ENCODE measurements at places on chromosomes 3 and 15.

DNA sequence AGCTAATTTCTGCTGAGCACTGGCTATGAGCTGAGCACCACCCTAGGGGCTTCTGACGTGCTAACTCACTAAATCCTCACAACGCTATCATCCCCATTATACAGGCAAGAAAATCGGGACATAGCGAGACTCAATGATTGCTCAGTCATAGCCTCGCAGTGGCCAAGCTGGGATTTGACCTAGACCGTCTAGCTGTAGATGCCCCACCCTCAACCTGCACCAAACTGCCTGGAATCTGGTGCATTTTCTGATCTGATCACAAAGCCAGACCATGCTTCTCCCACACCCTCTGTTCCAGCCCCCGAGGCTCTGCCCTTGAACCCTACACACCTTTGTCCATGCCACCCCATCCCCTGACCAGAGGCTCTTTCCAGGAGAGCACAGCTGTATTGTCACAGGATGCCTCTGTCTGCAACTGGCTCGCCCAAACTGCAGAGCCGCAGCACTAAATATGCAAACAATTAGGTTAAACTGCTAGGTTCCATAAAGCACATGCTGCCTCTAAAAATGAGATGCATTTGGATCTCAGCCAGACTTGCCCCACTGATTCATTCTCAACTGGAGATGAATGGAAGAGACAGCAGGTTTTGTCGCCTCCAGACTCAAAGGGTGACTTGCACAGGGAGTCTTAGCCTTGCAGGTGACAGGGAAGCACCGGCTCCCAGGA lies 95.2 kb downstream of the NUP210 start:
- DNase-seq, result no peak

- no peak for DNase-seq
These were observed 76.3 kb upstream of the TTBK2 start for GRCh38 chr15:42996871-42997270.

DNA sequence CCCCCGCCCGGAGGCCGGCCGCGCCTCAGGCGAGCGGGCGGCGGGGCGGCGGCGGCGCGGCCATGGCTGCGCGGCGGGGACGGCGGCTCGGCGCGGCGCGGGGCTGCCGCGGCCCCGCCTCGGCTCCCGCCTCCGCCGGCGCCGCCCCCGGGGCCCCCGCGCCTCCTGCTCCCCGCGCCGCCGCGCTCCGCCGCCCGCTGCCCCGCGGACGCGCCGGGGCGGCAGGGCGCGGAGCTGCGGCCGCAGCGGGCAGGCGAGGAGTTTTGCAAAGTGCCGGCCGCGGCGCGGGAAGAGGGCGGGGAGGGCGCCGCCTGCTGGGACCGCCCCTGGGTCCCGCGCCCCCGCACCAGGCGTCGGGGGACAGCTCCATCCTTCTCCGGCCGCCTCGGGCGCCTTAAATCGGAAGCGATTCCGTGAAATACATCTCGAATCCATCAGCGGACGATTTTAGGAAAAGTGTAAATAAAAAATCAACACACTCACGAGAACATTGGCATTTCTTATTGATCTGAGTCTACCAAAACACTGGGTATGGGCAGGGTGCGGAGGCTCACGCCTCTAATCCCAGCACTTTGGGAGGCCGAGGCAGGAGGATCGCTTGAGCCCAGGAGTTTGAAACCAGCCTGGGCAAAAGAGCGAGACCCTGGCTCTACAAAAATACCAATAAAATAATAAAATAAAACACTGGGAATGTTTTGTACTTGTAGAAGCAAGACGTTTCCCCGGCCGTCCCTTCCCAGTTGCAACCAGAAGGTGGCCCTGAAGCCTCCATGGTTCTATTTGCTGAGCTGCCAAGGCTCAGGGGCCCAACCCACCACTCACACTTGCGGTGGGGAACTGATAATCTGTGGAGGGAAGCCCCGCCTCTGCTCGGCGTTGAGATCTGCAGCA lies 136.9 kb downstream of the NUP210 start:
- DNase-seq, result no peak

DNA sequence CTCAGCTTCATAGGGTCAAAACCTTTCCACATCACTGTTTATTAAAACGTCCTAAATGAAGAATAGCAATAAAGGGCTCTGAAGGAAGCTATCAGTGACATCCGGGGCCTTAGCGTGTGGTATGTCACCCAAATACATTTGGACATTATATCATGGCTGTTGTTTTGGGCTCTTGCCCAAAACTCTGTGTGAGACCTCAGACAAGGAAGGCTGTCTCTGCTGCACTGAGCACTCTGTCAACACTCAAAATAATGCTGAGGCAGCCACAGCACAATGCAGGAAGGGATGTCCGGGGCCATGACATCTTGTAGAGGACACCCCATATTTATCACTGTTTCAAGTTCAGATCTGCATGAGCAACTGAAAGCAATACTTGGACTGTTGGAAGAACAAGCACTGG lies 293.8 kb upstream of the WNT5A start:
- no peak for DNase-seq

DNA sequence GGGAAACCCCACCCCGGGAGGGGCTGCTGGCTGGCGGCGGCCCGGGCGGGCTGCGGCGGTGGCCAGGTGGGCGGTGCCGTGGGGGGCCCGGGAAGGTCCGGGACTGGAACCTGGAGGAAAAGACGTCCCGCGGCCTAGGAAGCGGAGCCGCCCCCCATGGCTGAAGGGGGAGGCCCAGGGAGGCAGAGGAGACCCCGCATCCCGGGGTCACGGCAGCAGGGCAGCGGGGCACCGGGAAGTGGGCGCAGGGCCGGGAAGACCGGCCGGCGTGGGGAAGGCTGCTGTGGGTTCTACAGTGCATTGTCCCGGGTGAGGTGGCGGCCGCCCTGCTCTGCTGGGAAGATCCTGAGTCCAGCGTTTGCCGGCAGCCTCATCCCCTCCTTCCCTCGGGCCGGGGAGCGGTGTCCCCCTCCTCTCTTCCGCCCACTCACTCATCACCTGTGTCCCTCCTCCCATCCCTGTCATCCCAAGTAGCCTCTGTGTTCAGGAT lies 525 bp upstream of the FSTL1 start:
- DNase-seq, result no peak

DNA sequence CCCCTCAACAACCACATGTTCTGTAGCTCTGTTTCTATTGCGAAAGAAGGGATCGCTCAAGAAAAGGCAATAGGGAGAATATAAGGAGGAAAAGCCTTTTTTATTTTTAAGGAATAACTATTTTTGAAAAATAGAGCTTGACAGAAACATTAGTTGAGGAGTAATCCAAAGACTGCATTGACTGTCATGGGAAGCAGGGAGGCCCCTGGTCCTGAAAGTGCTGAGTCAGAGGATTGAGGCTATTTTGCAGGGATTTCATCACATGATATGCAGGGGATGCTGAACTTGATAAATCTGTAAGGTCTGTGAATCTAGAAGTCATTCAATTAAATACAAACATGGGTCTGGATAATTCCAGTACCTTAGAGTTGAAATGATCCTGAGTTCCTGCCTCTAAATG lies 92.0 kb downstream of the MTHFS start:
- no peak for DNase-seq

GRCh38 chr3:107236655-107237337 lies 140.4 kb upstream of the CCDC54 start:
- DNase-seq, result no peak

DNA sequence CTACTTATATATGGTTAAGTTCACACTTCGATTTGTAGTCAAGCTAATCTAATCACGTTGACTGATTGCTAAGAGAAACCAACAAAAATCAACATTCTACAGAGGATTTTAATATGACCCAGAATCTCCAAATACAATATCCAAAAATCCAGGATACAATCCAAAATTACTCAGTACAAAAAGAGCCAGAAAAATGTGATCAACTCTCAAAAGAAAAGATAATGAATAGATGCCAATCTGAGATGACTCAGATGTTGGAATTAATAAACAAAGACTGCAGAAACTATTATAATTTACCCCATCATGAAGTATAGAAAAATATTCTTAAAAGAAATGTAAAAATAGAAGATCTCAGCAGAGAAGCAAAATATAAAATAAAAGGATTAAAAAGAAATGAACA lies 22.3 kb downstream of the HACL1 start:
- DNase-seq, result no peak

DNA sequence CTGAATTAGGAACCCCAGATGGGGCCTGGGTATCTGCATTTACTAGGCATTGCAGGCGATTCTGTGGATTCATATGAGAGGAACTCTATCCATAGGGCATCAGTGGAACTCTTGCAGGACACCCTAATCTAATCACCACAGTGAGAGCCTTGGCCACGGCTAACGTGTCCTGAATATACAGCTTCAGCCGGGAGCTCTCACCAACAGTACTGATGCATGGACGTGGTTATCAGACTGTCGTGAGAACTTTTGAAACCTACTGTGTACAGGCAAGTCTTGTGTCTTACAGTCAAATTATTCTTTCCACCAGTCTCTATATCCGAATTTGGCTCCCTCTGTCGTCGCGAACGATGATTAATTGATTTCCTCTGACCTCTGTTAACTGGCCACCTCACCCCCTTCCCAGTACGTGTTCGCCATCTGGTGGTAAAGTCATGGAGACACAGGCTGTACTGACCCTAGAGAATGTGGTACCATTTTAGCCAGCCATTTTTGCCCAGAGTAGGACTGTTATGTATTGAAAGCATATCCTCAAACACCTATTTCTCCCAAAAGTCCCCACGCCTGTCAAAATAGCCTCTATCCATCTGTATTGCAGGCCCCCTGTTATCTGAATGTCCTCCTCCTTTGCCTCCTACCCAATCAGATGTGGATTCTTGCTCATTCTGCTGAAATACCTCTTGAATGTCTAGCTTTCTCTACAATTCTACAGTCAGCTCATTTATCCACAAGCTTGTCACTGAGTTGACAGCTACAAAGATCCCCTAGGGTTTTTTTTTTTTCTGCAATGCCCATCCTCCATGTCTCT lies 39.7 kb downstream of the GLDN start:
- DNase-seq, result no peak

DNA sequence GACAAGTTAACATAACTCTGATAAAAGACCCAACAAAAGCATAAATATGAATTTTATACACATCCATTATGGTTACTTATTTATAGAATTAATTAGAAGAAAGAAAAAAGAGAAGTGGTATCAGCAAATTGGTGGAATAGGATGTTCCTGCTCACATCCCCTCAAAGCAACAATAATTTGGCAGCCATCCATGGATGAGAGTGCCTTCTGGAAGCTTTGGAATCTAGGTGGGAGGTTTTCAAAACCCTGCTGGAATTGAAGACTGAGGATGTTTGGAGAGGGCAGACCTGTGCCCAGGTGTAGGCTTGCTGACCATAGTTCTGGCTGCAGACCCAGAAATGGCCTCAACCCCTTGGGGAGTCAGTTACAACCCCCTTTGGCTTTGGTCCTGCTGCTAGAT lies 91.2 kb downstream of the EDEM1 start:
- no peak for DNase-seq

DNA sequence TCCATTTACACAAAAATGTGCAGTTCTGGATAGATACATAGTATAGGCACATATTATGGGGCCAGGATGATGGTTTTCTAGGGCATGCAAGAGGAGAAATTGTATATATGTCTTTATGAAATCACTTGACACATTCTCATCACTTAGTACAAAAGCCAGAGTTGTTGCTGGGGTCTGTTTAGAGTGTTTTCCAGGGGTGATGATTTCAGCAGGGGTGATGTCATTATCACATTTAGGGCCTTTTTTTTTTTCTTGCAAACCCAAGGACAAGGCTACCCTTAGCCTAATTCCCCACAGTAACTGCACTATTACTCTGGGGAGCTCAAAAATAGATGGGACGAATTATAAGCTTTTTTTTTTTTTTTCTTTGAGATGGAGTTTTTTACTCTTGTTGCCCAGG lies 3.6 kb downstream of the ZNF589 start:
- no peak for DNase-seq

- DNase-seq, result no peak
These were observed 56.3 kb downstream of the PPARG start for GRCh38 chr3:12345141-12345561.

DNA sequence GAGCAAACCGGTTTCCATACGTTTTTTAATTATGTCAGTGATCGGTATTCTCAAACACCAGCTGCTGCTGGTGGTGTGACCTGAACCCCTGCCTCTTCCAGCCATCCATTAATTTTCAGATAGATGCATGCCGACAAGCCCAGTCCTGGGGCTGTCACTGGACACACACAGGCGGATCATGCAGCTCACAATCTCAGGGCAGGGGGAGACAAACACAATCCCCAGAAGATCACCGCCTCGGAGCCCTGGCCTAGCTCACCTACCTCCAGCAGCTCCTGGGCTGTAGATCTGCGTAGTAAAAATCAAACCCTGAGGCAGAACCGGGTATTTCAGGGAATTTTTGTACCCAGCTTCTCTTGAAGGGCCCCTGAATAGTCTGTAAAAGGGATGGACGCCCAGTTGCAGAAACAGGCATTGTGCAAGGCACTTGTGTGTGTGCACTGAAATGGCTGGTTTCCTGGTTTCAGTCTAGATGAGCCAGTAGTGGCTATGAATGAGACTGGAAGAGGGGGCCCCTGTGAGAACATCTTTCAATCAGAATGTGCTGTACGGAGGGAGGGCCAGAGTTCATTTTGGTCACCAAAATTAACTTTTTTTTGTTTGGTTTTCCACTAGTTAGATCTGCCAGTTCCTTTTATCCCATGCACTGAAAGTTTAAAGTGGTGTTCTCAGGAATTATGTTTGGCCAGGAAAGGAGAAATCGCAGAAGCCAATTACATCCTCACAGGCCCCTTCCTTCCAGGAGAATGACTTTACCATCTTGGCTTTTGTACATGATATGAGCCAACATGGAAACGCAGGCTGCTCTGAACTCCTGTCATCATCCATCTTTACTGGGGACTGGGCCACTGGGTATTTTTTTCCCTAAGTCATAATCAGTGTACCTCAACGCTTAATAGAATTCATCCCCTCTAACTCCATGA lies 55.0 kb upstream of the RPL32 start:
- DNase-seq, result no peak

DNA sequence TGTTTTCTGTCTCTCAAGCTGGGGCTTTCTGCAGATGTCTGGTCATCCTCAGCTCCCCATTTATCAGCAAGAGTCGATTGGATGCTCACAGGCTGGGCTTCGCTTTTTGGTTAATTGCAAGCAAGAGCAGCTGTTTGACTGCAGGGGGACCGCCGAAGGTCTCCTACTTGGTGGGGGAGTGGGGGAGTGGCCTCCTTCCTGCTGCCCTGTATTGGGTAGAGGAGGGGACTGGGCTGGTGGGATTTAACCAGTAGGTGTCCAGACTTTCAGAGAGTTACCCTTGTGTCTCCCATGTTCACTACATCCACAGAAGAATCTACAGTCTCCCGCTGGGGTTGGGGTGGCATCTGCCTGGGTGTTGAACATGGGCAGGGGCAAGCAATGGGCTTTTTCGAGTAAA lies 78.7 kb downstream of the PLXNA1 start:
- no peak for DNase-seq

- DNase-seq, result no peak
These were observed 559.3 kb downstream of the MECOM start for GRCh38 chr3:169103951-169104941.

DNA sequence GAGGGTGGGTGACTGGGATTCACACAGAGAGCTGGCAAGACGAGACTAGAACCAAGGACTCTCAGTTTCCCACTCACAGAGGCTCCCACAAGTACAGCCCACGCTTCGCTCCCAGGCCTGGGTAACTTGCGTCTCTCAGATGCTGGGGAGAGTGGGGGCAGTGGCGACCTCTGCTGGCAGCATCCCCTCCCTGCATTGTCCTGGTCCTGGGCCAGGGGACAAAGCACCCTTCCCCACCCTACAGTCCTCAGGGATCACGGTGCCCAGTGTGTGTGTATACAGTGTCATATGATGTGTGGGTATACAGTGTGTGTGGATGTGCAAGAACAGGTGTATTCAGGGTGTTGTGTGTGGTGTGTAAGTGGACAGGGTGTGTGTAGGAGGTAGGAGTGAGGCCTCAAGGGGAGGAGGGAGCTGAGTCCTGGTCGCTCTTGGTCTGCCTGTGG lies 12.8 kb downstream of the VILL start:
- DNase-seq, result peak; percentile 45
